ENCODE measurements at places on chromosomes 3 and 15.
A peak's percentile ranks its signal among the peaks of the same experiment; 100 is the strongest.

- DNase-seq: peak; percentile 57
Observed at GRCh38 chr3:71784914-71785531, at the start of gene PROK2. Gene PROK2, minus strand, starts transcription at chr3:71785148. Its CDS starts 96 bp downstream, at chr3:71785052.

GRCh38 chr3:106183762-106184391 lies 315.1 kb upstream of the CBLB start:
- no peak for DNase-seq

DNA sequence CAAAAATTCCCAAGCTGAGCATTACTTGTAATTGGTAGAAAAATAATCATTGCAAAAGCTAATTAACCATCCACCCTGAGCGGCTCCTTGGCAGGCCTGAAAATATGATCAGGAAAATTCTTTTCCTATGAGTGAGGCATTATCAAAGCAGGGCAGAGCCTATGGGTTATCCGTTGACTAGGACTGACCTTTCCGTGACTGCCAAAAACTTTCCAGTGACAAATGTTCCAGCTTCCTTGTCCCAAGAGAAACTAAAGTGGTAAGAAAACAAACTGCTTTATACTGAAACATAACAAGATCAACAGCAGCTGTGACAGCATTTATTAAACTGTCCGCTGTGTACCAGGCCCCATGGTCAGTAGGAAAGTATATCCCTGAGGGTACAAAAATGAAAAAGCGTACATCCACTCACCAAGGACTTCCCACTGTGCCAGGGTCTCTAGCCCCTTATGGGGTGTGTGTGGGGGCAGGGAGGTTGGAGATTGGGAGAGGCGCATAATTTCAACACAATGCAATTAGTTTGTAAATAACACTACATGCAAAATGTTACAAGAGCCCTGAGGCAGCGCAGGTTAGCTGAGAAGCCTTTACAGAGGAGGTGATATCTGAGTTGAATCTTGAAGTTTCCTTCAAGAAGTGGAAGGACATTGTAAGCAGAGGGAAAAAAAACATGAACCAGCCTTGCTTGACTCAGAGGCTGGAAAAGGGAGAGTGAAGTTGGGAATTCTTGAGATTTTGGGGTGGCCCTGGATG lies 8.5 kb downstream of the LIPC start:
- no peak for DNase-seq

DNA sequence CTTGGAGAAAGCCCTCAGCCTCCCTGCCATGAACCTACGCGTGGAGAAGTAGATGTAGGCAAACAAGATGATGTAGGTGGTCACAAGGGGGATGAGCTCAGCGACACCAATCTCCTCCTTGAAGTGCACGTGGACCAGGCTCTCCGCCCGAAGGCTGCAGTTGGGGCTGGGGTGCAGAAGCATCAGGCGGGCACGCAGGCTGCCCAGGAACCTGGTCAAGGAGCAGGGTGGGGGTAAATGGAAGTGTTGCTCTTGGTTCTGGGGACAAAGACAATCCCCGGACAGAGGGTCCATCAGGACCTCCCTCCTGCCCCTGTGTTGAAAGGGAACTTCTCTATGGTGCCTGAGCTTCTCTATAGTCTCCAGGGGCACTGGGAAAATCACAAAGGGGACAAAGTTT lies 45.1 kb downstream of the PTPN23 start:
- peak; percentile 4 for DNase-seq

- no peak for DNase-seq
Observed at GRCh38 chr3:12990306-12990705, 82.9 kb downstream of the IQSEC1 start.

DNA sequence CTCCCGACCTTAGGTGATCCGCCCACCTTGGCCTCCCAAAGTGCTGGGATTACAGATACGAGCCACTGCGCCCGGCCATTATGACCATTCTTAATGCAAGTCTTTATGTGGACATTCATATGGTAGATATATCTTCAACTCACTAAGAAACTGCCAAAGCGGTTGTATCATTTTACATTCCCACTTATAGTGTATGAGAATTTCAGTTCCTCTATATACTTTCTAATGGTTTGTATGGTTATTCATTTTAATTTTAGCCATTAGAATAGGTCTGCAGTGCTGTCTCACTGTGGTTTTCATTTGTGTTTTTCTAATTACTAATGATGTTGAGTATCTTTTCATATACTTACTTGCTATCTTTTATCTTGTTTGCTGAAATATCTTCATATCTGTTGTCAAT lies 32.5 kb downstream of the TCF12 start:
- DNase-seq: no peak

DNA sequence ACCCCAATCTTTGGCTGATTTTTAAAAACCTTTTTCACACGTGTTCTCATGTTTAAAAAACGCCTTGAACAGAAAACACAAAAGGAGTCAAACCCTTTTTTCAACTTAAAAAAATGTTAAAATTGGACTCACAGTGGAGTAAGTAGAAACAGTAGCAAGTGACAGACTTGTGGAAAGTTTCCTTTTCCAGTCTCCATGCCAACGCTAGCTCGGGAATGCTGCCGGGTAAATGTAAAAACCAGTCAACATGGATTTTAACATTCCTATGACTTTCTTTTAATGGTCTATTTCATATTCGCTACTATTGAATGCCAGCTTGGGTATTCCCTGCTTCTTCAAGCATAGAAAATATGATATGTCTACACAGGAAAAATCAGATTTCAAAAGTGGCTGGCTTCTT lies 1.6 kb upstream of the PROK2 start:
- no peak for DNase-seq

DNA sequence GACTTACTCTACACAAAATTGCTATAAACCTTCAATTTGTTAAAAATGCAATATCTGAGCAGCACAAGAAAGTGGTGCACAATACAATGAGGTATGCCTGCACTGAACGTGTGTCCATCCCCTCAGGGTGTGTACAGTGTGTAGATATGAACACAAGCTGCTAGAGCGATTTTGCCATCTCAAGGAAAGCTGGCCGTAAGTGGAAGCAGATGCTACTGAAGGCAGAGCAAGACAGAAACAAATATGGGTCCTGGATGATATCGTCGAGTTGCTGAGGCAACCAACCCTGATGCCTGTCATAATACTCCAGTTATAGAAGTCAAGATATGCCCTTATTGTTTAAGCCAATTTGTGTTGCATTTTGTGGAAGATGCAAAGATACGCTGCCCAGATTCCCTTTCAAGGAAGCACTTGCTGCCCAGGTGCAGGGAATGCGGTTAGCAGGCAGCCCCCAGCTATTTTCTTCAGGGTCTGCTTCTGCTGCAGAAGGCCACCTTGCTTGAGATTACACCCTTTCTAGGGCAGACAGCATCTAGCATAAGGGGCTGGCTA lies 25.8 kb upstream of the EHHADH start:
- no peak for DNase-seq

DNA sequence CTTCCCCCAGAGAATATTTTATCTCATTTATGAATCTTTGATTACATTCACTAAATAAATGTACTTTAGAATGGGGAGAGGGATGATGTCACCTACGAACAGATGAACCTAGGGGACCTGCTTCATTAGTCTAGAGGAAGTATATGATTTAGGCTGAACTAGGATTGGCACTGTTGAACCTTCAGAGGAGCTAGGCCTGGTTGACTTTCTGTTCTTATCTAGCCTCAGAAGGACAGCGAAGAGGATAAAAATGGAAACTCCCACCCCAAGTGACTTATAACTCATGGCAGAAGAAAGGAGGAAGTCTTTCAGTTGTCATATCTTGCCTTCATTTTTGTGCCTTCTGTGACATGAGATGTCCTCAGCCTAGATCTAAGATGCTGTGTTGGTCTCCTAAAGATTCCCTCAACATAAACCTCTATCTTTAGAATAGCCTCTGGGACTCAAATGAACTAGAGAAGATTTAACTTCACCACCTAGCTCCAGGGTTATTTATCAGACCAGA lies 42.6 kb downstream of the POLG start:
- no peak for DNase-seq

DNA sequence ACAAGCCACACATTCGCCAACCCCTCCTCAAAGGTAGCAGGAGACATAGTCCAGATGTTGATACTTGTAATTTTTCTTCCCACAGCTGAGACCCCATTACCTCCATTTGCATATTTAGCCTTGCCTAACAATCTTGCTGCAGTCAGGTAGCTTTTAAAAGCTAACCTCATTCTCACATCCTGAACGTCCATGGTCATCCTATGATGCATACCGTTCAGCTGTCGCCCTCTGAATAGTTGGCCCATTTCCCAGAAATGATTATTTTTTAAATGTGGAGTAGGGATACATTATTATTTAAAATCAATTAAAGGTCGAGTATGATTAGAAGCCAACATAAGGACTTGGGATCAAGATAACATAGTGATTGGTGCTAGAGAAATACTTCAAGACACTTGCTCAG lies 165.0 kb downstream of the MEX3B start:
- no peak for DNase-seq

DNA sequence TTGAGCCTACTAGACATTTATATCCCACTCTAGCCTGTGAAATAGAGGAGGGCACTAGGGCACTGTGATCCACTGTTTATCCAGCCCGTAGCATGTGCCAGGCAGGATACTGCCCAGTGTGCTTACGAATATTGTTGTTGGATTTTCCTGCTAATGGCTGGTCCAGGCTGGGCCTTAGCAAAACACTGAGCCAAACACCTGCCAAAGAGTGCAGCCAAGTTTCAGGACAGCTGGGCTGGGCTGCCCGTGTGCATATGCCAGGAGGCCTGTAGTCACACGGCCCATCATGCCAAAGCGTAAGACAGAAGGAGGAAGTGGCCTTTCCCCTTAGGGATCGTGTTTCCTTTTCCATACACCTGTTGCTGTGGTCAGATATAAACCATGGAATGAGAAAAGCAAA lies 54.5 kb upstream of the ABHD10 start:
- DNase-seq: no peak

DNA sequence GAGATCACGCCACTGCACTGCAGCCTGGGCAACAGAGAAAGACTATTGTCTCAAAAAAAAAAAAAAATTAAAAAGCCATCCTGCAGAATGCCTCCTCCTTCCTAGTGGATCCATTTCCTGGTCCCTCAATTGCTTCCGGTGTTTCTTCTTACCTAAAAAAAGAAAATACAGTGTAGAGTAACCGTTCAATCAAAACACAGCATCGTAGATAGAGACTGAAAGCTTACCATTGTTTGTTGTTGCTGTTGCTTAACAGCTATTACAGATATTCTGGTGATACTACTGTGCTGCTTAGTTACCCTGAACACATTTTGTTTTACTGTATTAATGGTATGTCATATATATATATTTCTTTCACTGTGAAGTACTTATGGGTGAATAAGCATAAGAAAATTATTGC lies 105.5 kb upstream of the LRRFIP2 start:
- DNase-seq: no peak

- DNase-seq: no peak
Observed at GRCh38 chr15:25703726-25704125, 159.4 kb downstream of the ATP10A start.

All from iPS-NIHi11 (cell line).